ENCODE measurements at places on chromosomes 1 and 21.

DNA sequence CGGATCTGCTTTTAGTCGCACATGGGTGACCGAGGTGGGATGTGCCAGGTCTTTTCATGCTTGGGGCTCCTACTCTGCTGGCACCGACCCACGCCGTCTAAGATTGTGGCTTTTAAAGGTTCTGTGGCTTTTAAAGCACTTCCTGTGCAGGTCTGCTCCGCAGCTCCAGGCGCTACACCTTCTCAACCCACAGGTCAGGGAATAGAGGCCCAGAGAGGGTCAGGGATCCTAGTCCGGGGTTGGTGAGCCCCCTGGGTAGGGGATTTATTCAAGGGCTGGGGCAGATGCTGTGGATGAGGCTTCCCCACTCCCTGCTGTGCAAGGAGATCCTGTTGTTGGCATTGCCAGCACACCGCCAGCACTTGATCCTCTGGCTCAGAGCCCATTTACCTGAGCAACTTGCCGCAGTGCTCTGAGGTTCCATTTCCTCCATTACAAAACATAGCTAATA, 212.8 kb upstream of the RAB4A start:
- DNase-seq: peak; percentile 65

DNA sequence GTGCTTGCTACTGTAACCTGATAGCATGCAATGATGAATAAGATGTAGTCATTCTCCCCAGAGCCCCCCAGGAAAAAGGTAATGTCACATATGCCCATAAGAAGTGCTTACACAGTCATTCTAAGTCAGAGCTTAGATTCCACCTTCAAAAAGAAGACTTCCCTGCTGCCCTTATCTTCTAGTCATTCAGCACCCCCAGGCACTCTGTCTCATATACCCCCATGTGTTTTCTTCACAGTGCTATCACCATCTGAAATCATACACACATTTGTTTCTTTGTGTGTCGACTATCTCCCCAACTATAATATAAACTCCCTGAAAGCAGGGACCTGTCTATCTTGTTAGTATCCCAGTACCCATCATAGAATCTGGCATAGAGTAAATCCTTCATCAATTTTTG, 16.2 kb upstream of the OTUD3 start:
- no peak for DNase-seq

- DNase-seq: no peak
These were observed 247.9 kb downstream of the GRIK3 start for GRCh38 chr1:36786425-36786824.

DNA sequence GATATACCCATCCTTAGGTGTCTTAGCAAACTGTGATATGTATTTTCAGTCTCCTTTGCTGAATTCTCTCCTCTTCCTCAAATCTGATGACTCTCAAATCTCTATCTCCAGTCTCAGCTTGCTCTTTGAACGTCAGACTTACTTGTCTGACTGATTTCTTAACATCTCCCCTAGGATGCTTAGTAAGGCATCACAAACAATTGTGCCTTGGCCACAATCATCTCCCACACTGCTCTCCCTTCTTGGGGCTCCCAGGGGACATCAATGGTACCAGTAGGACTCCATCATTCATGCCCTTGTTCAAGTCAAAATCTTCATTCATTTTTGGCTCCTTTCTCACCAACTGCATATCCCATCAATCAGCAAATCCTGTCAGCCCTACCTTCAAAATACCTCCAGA, 42.0 kb downstream of the GNG12 start:
- no peak for DNase-seq

DNA sequence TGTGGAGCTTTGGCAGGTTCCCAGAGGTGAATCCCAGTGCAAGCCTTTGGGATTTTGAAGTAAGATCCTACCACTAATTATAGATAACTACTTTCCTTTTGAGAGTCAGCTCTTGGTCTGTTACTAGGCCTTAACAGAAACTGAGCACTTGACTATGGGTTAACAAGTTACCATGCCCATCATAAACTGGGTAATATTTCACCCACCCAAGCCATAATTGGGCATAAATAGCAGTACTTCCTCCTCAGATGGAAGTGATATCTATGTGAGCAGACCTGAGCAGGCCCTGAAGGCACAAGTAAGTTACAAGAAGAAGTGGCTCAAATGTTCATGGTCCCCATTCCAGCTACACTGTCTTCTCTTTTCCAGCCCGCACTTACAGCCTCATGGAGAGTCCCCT, 475.9 kb downstream of the LRRIQ3 start:
- DNase-seq: no peak

DNA sequence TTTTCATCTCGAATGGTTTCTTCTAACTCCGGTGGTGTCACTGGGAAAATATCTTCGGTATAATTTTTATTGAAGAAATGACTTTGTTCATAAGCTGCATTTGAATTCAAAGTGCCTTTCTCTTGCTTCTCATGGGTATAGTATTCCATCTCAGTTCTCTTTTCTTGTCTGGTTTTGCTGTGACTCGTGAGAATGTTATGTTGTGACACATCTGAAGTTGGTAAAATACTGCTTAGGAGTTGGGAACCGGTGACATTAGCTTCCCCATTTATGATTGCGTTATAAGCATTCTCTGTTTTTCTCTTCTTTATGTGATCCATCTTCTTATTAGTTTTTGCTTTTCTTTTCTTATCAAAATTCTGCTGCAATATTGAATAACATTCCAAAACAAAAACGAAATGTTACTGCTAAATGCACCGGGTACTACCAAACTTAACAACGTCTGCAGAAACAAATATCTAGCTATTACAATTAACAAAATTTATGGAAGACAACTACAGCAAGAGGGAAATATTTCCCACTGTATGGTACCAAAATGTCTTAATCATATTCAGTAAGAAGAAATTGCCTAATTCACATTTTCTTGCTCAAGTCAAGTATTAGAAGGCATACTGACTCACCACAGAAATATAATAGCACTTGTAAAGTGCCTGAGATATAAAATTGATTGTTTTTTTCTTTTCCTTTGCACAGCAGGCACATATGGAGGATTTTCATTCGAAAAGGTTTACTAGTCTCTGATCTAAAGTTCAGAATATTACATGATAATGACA, 15.5 kb downstream of the LRIF1 start:
- no peak for DNase-seq

GRCh38 chr1:112985123-112985522, 29.1 kb upstream of the SLC16A1 start:
- no peak for DNase-seq

DNA sequence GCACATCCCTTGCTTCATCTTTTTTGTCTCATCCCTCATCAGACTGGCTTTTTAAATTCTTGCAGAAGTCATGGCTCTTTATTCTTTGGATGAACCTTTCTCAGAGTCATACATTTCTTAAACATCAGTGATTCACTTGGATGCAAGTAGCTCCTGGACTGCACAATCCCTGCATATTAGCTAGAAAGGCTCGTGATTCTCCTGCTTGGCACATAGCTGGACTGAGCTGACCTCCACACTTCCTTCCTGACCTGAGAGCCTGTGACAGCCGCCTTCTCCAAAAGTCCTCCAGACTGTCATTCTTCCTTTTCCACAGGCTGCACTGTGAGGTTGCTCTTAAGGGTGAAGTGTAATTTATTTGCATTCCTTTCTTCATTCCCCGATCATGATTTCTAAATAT, 109.4 kb downstream of the RGL1 start:
- no peak for DNase-seq

- peak; percentile 37 for DNase-seq
These were observed 553.8 kb downstream of the LRRIQ3 start for GRCh38 chr1:73644198-73644597.

DNA sequence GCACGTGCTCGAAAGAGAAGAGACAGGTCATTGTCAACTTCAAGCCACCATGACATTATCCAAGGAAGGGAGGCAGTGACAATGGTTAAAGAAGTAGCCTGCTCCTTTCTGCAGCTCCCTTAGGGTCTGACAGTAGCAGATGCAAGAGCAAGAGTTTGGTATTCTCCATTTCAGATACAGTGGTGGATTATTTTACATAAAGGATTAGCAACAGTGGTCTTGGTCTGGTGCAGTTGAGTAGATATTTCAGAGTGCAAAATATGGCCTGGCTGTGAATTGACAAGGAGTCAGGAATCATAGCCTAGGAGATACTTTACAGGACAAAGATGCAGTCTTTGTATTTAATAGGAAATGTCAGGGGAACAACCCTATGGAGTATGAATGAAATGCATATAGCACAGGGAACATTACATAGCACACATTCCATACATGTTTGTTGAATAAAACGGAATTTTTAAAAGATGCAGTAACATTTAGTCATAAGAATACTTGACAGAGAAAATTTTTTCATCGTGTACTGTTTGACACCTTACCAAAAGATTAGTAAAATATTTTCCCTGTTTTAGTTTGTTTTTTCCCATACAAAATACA, 41.8 kb downstream of the CHRM3 start:
- no peak for DNase-seq

GRCh38 chr1:234863551-234863971, 253.6 kb upstream of the IRF2BP2 start:
- DNase-seq: no peak

- peak; percentile 8 for DNase-seq
These were observed 6.9 kb downstream of the CAMK1G start for GRCh38 chr1:209590405-209590804.

DNA sequence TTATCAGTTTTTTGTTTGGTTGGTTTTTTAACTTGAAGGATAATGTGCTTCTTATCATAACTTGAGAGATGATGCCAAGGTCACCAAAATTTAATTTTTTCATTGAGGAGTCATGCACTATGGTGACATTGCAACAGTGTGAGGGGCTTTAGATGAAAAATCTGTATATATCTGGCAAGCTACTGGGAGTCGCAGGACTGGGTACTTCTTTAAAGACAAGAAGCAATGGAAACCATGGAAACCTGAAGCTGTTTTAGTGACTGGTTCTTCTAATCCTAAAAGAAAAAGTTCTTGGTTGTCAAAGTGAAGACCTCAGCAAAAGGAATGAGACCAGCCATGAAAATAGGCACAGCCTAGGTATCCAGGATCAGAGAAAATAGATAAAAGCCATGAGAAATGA, 31.1 kb downstream of the ZC3H11B start:
- no peak for DNase-seq

GRCh38 chr1:119516680-119517079, 9.7 kb downstream of the HSD3B1 start:
- DNase-seq: no peak

DNA sequence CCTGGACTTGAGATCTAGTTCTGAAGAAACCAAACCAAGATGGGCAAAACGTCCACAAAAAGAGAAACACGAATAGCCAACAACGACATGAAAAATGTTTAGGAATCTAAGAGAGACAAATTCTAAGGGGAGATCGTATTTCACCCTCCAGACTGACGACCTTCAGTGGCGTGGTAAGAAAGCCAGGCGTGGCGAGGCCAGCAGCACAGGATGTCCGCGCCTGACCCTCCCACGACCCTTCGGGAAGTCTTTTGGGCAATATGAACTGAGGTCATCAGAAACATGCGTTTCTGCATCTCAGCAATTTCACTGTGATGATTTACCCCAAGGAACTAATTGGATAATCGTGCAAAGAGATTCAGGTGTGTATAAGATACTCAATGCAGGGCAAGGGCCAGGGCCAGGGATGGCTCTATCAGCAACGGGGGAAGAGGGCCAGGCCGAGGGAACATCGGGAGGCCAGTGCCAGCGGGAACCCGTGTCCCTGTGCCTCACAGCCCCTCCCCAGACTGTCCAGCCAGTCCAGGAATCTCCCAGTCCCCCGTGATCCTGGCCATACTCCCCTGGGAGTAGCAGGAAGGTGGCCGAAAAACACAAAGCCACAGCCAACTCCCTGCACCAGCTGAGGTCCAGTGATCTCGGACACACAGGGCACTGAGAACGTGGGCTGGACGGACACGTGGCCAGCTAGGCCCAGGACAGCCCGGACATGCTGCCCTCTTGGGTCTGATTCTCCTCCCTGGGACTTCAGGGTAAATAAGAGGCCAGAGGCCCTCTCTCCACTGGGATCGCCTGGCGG, 53.6 kb upstream of the ADARB1 start:
- no peak for DNase-seq

GRCh38 chr1:235093696-235094592, 34.7 kb downstream of the TOMM20 start:
- DNase-seq: peak; percentile 9

DNA sequence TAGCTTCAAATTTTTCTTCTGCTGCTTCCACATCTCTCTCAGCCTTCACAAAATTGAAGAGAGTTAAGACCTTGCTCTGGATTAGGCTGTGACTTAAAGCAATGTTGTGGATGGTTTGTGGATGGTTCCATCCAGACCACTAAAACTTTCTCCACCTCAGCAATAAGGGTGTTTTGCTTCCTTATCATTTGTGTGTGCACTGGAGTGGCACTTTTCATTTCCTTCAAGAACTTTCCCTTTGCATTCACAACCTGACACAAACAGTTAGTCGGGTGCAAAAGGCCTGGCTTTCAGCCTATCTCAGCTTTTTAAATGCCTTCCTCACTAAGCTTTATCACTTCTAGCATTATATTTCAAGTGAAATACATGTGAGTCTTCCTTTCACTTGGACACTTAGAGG, 30.3 kb downstream of the DENND1B start:
- DNase-seq: no peak

DNA sequence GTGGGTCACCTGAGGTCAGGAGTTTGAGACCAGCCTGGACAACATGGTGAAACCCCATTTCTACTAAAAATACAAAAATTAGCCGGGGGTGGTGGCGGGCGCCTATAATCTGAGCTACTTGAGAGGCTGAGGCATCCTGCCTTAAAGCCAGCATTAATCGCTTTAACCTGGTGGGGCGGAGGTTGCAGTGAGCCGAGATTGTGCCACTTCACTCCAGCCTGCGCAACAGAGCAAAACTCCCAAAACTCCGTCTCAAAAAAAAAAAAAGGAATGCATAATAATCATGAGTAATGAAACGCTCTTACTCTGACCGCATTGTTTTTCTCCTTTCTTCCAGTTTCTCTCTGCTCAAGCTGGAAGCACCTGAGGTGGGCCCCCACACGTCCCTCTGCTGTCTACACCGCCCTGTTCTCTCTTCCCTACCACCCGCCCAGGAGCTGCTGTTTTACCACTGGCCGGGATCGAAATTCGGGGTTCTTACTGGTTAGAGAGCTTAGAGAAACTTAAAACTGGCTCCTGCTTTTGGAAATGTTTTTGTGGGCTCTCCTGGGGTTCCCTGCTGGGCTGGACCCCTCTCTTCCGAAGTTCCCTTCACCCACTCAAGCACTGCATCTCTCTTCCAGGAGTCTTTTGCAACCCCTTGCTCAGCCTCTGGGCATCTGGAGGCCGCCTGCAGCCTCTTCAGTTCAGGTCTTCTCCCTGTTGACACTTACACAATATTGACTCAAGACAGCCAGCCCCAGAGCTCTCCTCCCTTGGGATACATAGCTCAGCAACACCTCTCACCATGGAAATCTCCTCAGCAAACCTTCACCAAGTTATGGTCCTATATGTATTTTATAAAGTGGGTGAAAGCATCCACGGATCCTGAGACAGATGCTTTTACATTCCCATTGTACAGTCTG, 62.5 kb downstream of the FAM163A start:
- DNase-seq: no peak

Measured in NCI-H1105 treated with DMSO at 0.1 percent for 48 hours (cell line).